8988T (cell line): ENCODE measurements at places on chromosomes 1 and 21.
A peak's percentile ranks its signal among the peaks of the same experiment; 100 is the strongest.

- no peak for DNase-seq
These were observed 18.6 kb upstream of the C1orf105 start for GRCh38 chr1:172401892-172402291.

GRCh38 chr1:154456631-154457030 is 45.4 kb upstream of the TDRD10 start:
- no peak for DNase-seq

- no peak for DNase-seq
These were observed 1.1 kb downstream of the RASAL2 start for GRCh38 chr1:178094739-178095645.

GRCh38 chr1:24142546-24143534 is at the start of gene IL22RA1:
Gene IL22RA1, minus strand, starts transcription at chr1:24143140. Its CDS starts 58 bp downstream, at chr1:24143082.
- DNase-seq = peak; percentile 31

DNA sequence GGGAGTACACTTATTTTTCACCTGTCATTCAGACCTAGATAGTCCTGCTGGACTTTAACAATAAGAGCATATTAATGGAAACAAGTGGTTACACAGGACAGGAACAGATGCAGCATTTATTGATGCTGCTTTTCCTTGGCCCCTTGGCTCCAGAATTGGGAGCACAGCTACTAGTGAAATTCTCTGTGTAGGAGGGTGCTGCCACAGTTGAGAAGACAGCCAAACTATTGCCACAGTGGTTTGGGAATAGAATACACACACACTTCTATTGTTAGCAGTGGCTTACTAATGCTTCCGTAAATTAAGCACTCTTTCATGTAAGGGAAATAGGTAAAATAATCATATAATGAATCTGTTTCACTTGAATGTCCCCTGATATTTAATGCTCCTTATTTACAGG is 105.3 kb upstream of the TENT5C start:
- DNase-seq = no peak

DNA sequence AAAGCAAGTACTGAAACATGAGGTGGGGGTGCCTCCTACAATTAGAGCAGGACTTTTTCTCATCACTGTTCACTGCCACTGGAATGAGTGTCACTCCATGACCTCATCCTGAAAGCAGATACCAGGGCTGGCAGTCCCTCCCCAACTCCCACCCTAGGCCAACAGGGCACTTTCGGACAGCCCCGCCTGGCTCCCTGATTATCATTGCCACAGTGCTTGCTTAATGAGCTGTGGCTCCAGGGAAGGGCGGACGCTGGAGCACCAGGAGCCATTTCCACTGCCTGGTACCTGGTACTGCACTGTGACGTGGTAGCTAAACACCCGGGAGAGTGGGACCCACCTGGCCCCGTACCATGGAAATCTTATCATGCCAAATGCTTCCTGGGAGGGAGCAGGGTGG is 22.3 kb downstream of the SLC9A1 start:
- no peak for DNase-seq

- DNase-seq = no peak
These were observed 13.0 kb downstream of the DOP1B start for GRCh38 chr21:36169470-36170128.

DNA sequence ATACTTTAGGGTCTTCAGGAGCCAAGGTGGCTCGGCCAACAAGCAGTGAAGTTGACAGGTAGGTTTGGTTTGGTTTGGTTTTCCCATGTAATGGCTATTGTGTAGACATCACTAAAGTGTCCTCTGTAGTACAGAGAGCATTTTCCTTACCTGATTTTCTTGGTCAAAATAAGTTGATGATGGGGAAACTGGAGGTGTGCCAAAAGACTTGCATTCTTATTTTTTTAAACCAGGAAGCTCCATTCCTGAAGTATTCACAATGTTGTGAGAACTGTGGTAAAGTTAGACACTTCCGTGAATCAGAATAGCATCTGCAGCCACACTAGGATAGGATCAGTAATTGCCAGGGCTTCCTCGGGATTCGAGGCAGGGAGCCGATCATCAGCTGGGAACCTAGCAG is 2.9 kb downstream of the ZBTB37 start:
- DNase-seq = no peak

GRCh38 chr21:18545908-18546307 is 142.3 kb upstream of the TMPRSS15 start:
- DNase-seq = no peak

DNA sequence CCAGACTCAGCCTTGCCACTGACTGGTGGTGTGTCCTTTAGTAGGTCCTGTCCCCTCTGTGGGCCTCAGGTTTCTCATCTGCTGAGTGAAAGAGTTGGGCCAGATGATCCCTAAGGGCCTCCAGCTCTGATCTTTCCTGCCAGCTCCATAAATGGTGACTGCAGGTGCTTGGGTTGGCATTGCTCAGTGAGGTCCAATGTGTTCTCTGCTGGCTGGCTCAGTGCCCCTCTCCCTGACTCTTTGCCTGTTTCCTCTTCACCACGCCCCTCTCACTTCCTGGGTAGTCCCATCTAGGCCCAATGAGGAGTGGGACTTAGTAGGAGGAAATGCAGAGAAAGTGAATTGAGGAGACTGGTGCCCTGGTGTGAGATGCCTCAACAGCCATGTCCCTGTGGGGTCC is 36.6 kb downstream of the UBE2T start:
- no peak for DNase-seq

- no peak for DNase-seq
These were observed 7.0 kb downstream of the PTCH2 start for GRCh38 chr1:44835738-44836675.

DNA sequence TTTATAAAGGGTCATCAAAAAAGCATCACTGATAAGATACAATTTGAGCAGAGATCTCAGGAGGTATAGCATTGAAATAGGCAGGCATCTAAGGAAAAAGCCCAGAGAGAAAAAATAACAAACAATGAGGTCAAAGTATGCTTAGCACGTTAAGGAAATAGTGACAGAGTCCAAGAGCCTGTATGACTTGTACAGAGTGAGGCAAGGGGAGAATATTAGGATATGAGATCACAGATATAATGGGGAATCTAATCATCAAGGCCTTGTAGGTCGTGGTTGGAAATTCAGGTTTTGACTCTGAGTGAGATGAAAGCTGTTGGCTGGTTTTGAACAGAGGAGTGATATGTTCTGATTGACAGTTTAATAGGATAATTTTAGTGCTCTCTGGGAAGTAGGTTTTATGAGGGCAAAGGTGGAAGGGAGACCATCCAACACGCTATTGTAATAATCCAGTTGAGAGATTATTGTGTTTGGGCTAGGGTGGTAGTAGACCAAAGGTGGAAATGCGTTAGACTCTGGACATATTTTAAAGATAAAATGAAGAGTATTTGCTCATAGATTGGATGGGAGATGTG is 644.6 kb upstream of the TMPRSS15 start:
- no peak for DNase-seq

GRCh38 chr1:202376247-202376646 is 27.7 kb downstream of the PPP1R12B start:
- DNase-seq = no peak

GRCh38 chr21:32411350-32412161 is 950 bp upstream of the EVA1C start:
- DNase-seq = no peak

- no peak for DNase-seq
These were observed 699 bp upstream of the IL23R start for GRCh38 chr1:67165468-67166041.

DNA sequence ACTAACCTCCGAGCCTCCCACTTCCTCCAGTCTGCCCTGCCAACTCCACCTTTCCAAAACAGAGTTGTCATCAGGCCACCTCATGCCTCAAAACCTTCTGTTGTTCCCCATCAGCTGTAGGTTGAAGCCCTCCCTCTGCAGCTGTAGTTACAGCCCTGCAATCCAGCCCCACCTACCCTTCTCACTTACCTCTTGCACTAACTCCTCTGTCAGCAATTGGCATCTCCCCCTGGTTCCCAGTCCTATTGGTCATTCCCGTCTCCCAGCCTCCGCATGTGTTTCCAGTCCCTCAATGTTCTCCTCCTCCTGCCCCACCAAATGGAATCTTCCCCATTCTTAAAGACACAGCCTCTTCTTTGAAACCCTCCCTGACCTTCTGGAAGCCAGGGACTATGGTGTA is 100.1 kb upstream of the GCLM start:
- no peak for DNase-seq

DNA sequence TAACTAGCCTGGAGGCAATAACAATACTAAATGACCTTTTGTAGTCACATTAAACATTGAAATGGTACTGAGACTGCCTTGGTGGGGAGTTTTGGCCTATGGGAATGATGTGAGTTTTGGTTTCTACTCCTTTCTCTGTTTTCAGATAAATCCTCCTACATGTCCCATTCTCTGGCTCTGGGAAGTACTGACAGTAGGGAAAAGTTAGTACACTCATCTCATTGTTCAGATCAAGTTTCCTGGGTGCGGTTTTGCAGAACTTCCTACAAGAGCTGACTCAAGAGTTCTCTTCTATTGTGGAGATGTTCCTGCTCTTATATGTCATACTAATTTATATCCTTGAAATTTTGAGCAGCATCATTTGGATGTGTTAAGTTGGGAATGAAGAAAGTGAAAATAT is 74.2 kb upstream of the MACF1 start:
- no peak for DNase-seq

- no peak for DNase-seq
These were observed 158.3 kb downstream of the KAZN start for GRCh38 chr1:14756589-14757285.

DNA sequence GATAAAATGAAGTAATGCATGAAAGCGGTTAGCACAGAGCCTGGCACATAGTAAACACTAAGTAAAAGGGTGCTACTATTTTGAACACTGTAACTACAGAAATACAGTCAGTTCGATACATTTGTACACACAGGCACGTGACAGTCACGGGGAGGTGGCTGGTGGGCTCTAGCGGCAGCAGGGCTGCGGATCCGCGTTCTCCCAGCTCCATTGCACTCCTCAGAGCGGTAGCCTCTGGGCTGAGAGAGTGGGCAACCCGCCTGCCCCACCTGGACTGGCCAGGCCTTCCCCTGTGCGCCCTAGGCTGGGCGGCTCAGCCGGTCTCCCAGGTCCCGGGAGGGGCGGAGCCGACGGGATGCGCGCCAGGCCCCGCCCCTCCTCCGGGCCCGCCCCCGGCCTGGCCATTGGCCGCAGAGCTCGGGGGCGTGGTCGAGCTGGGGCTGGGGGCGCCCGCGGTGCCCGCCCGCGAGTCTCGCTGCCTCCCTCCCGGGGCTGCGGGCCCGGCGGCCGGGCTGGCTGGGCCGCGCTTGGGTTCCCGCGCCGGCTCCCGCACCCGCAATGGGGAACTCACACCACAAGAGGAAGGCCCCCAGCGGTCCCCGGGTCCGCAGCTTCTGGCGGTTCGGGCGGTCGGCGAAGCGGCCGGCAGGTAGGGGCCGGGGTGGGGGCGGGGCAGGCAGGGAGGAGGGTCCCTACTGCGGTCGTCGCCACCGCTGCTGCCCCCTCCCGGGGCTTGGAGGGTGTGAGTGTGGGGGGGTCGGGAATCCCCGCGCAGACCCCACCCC is 51.2 kb upstream of the SYNC start:
- DNase-seq = peak; percentile 88

GRCh38 chr1:202282596-202283283 is 59.0 kb downstream of the UBE2T start:
- no peak for DNase-seq

DNA sequence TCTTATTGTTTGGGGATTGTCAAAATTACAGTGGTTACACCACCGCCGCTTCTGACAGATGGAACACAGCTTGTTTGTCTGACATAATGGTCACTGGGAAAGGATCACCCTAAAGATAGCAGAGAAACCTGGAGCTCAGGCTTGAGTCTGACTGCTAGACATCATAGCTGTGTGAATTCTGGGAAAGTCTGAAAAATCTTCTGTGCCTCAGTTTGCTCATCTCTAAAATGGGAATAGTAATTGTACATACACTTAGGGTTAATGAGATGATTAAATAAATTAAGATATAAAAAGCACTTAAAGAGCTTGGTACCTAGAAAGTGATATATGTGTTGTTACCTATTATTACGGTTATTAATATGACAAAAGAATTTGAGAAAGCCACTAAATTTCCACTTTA is 39.7 kb upstream of the NRIP1 start:
- no peak for DNase-seq

- no peak for DNase-seq
These were observed 37.1 kb upstream of the CSF1 start for GRCh38 chr1:109873278-109874175.

- no peak for DNase-seq
These were observed 21.5 kb downstream of the VANGL2 start for GRCh38 chr1:160421881-160422280.

DNA sequence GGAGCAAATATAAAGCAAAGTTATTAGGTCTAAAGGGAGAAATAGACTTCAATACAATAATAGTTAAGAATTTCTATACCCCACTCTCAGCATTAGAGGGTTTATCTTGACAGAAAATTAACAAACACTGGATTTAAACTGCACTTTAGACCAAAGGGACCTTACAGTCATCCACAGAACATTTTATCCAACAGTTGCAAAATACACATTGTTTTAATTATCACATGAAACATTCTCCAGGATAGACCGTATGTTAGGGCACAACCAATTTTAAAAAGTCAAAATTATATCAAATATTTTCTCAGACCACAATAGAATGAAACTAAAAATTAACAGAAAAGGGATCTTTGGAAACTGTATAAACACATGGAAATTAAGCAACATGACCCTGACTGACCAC is 384.5 kb upstream of the C1orf87 start:
- no peak for DNase-seq

- no peak for DNase-seq
These were observed 1815.0 kb downstream of the MRPL39 start for GRCh38 chr21:23792300-23792699.

- no peak for DNase-seq
These were observed 147.7 kb downstream of the SYT2 start for GRCh38 chr1:202562444-202563060.

GRCh38 chr21:35333831-35334618 is 284.9 kb upstream of the RUNX1 start:
- no peak for DNase-seq

DNA sequence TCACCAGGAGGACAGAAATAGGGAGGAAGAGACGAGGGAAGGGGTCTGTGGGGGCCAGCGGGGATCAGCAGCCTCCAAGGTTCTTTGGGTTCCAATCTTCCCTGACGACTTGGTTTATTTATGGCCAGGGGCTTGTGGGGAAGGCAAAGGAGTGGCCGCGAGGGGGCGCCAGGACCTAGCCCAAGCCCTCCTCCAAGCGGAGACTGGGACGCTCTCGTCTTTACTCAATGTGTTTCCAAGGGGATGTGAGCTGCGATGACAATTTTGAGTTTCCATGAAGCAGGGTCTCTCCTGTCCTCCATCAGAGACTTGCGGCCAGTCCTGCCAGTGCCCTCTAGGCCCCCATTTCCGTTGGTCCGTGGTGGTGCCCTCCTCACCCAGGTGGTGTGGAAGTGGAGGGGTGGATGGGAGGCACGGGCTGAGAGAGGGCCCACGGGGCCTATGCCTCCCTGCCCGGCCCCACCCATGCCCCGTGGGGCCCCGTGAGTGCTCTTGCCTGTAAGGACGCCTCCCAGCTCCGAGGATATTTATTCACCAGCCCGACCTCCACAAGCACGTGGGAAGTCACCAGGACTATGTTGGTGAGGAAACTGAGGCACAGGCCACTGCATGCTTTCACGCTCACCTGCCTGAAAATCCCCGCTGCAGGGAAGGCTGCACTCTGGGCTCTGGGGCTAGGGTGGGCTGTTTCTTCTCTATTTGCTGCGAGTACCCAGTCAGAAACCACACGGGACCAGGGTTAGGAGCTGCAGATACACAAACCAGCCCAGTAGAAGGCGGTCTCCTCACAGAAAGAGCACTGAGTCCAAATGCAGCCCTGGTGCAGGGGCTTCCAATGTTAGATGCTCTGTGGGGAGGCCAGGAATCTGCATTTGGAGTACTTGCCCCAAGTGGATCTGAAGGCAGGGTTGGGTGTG is 26.5 kb downstream of the DMRTB1 start:
- peak; percentile 69 for DNase-seq
